Tibial nerve (tissue), 4 donors: ENCODE measurements at places on chromosomes 6 and 20. TPM values are rescaled to one million over a fixed set of nuclear protein-coding genes. Genes with fewer than 3 reads are reported as not detected.

- DNase-seq, result no peak
Measured at GRCh38 chr6:56509031-56509430, 133.7 kb downstream of the DST start.

GRCh38 chr6:109025639-109026038 lies 69.0 kb downstream of the SESN1 start:
- DNase-seq, result no peak

DNA sequence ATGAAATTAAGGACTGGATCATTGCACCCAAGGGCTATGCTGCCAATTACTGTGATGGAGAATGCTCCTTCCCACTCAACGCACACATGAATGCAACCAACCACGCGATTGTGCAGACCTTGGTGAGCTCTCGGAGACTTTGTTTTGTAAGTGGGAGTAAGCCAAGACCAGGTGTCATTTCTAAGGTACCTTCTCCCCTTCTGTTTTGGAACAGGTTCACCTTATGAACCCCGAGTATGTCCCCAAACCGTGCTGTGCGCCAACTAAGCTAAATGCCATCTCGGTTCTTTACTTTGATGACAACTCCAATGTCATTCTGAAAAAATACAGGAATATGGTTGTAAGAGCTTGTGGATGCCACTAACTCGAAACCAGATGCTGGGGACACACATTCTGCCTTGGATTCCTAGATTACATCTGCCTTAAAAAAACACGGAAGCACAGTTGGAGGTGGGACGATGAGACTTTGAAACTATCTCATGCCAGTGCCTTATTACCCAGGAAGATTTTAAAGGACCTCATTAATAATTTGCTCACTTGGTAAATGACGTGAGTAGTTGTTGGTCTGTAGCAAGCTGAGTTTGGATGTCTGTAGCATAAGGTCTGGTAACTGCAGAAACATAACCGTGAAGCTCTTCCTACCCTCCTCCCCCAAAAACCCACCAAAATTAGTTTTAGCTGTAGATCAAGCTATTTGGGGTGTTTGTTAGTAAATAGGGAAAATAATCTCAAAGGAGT lies 30.4 kb downstream of the TXNDC5 start:
- no peak for DNase-seq

The PXDC1 gene
- total RNA-seq, result 174 TPM

- DNase-seq, result no peak
Measured at GRCh38 chr6:20810727-20811108, 276.5 kb downstream of the CDKAL1 start.

GRCh38 chr6:129200151-129200550 lies 317.2 kb downstream of the LAMA2 start:
- no peak for DNase-seq

- no peak for DNase-seq
Measured at GRCh38 chr20:61292821-61293612, 41.0 kb downstream of the CDH4 start.

- DNase-seq, result no peak
Measured at GRCh38 chr6:79005024-79005423, 73.0 kb downstream of the PHIP start.

The BMP2 gene
- 25.5 TPM for total RNA-seq

DNA sequence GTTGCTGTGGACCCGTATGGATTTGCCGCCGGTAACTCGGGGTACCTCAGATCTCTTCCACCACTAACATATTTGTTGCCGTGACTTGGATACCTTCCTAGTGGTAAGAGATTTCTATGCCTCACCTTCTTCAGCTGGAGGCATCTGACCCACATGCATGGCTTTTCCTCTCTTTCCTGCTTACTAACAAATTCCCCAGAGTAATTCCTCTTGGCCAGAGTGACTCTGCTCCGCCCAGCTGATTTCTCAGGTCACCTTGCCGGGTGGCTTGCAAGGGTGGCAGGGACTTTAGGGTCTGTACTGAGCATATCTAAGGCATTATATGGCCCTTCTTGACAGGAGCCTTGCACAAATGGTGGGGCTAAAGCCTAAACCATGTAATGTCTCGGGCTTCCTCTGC lies 38.2 kb downstream of the FAM184A start:
- no peak for DNase-seq

- no peak for DNase-seq
Measured at GRCh38 chr6:65998544-65998943, 291.5 kb upstream of the EYS start.

DNA sequence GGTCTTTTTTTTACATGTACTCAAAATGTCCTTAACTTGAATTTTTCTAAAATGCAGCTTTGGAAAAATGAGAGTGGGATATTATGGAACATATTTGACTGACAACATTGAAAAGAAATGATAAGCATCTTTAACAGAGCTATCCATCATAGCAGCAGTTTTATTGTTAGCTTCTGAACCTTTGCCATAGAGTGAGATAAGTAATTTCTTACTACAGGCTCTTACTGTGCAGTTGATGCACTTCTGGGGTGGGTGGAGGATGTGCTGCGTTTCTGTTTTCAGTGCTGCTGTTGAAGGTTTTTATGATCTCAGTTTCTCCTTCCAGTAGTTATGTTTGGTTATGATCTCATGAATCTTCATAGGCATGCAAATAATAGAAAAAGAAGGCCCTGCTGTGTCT lies 267.0 kb downstream of the TMEM242 start:
- no peak for DNase-seq

DNA sequence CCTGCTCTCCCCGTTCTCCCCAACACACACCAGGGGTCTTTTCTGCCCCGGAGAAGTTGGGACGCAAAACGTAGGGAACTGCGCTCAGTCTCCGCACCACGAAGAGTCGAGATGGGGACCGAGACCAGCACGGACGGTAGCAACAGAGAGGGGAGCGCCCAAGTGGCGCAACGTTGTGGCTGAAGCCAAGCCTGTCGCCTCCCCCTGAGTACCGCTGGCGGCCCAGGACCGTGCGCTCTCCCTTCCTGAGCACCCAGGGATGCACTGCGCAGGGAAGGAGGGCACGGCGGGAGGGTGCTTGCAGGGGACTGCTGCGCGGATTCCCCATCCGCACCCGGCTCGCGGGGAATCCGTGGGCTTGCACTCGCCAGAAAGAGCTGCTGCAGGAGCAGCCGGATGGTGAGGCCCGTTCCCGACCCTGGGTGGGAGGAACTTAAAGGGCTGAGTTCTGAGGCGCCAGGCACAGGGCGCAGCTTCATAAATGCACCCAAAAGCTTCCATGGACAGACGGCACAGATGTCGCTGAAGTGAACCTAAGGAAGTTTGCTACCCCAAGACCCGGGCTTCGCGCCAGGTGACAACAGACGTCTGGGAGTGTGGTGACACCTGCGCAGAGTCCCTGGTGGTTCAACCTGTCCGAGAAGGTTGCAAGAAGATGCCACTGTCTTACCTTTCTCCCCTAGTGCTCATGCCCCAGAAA lies 178.7 kb downstream of the TBXT start:
- DNase-seq, result no peak

DNA sequence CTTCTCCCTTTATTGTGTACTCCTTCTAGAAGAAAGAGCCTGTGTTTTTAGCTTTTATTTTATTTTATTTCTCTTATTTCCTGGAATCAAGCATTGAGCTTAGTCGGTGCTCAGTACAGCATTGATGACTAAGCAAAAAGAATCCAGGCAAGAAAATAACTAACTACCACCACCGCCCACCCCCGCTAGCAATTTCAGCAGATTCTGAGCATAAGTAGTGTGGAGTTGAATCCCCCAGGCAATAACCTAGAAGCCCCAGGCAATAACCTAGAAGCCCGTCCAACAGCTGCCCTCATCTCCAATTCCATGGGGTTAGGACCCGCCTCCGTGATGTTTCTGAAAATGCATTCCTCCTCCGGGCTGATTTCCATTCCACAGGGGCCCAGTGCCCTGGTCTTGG lies 258.0 kb upstream of the TAB2 start:
- DNase-seq, result no peak

- DNase-seq, result no peak
Measured at GRCh38 chr6:159510141-159510540, 182.9 kb downstream of the SOD2 start.

The SCRT2 gene
- total RNA-seq, result not detected

- no peak for DNase-seq
Measured at GRCh38 chr6:71531006-71531405, 242.4 kb downstream of the OGFRL1 start.

The SRSF12 gene
- total RNA-seq, result under 0.01 TPM

- no peak for DNase-seq
Measured at GRCh38 chr6:18044108-18044783, 56.8 kb upstream of the KIF13A start.

DNA sequence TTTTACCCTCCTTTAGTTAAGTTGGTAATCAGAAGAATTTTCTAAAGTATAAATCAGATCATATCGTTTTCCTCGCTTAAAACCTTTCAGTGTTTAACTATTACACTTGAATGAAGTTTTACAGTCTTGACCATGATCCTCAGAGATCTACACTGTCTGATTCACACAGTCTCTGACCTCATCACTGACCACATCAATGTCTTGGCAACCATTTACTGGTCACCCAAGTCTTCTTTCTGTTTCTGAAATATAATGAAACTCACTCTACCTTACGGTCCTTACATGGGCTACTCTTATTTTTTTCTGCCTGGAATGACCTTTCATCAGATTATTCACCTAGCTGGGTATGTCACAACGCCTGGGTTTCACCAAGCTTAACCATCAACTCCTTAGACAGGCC lies 71.4 kb downstream of the ADGB start:
- DNase-seq, result no peak

The CPNE1 gene
- 138 TPM for total RNA-seq

DNA sequence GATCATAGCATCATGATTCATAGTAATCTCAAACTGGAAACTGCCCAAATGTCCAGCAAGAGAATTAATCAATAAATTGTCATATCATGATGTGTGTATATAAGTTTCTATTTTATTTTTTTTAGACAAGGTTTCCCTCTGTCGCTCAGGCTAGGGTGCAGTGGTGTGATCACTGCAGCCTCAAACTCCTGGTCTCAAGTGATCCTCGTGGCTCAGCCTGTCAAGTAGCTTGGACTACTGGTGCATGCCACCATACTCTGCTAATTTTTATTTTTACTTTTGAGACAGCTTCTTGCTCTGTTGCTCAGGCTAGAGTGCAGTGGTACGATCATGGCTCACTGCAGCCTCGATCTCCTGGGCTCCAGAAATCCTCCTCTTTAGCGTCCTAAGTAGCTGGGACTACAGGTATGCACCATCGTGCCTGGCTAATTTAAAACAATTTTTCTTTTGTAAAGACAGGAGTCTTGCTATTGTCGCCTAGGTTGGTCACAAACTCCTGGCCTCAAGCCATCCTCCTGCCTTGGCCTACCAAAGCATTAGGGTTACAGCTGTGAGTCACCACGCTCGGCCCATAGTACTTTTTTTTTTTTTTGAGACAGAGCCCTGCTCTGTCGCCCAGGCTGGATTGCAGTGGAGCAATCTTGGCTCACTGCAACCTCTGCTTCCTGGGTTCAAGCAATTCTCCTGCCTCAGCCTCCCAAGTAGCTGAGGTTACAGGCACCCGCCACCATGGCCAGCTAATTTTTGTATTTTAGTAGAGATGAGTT lies 8.7 kb upstream of the ATRN start:
- no peak for DNase-seq

DNA sequence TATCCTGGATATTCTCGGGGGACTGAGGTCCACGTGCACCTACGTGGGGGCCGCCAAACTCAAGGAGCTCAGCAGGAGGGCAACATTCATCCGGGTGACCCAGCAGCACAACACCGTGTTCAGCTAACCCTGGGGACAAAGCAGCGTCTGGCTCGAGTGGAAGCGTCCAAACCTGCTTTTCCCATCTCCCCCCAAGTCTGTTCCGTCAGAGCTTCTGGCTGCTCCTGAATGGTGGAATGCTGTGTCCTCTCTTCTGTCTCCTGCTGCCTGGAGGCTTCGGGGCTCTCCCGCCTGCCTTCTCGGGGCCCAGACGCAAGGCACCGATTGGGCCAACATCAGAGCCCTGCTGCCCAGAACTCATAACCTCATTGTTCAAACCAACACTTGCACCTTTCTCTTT lies 56.7 kb downstream of the GMPR start:
- no peak for DNase-seq

DNA sequence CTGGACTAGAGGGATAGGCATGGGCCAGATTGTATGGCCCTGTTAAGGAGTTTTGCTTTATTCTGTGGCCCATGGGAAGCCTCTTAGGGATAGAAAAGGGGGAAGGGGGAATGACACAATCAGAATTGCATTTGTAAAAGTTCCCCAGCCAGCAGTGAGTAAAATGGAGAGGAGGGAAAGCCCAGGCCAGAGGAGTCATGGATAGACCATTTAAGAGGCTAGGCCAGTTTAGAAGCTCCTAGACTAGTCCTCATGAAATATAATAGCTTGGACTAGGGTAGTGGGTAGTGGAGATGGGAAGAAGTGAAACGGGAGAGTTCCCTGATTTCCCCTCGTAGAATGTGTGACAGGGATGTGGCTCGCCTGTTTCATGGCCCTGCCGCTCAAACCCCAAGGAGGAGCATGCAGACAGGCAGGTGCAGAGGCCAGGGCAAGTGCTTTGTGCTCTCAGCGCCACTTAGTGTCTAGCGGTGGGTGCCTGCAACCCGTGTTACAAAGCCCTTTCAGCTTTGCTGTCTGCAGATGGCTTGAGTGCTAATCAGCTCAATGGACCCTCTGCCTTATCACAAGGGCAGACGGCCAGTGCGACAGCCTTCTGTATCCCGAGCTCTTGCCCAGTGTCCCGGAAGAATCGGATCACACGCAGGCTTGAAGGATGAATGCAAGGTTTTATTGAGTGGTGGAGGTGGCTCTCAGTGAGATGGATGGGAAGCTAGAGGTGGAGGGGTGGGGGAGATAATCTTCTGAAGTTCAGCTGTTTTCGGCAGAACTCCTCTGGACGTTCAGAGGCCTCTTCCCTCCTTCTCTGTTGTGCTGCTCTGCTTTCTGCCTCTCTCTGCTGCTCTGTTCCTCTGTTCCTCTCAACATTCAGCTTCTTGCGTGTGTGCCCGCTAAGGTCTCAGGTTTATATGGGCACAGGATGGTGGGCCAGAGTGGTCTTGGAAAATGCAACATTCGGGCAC lies 141.1 kb downstream of the CEP57L1 start:
- DNase-seq, result no peak

DNA sequence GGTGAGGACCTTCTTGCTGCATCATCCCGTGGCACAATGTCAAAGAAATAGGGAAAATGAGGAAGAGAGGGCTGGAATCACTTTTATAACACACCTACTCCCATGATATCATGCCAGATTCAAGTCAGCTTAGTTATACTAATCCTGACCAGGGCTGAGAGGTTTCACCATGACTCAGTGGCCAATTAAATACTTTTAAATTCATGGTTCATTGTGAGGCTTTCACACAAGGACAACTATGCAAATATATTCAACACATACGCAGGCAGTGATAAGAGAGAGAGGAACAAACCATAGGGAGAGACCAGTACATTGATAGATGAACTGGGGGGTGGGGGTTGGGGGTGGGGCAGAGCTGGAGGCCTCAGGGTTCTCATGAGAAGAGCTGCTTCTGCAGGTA lies 313.1 kb downstream of the LRFN2 start:
- no peak for DNase-seq

DNA sequence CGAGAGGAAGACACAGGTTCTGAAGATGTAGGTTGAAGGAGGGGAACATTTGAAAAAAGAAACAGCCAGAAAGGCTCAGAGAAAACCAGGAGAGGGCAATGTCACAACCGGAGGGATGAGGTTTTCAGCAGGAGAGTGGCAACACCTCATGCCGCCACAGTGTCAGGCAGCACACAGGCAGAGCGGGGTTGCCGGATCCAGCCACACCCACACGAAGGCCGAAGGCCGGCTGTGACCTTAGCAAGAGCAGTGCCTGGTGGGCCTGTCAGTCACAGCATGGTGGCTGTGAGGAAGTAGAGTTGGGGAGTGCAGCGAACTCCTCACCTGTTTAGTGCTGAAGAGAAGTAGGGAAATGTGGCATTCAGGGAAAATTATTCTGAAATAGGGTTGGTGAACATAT lies 14.0 kb downstream of the HDDC2 start:
- no peak for DNase-seq

The SASH1 gene
- total RNA-seq, result 238 TPM
